ENCODE measurements at places on chromosomes 11 and 22.

DNA sequence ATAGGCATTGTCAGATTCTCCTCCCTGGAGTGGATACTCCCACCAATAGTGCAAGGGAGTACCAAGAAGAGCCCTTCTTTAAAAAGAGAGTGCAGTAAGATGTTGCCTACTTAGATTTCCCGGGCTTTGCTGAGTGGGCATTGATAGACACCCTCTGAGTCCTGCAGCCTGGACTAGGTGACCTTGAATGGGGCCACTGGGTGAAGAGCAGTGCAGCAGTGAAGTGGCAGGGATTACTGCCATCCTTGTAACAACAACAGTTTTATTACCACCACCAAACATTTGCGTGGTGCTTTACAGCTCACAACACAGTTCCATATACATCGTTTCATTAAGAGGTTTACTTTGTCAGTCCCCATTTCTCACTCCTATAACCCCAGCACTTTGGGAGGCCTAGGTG, 59.4 kb downstream of the MICAL2 start:
- no peak for DNase-seq

DNA sequence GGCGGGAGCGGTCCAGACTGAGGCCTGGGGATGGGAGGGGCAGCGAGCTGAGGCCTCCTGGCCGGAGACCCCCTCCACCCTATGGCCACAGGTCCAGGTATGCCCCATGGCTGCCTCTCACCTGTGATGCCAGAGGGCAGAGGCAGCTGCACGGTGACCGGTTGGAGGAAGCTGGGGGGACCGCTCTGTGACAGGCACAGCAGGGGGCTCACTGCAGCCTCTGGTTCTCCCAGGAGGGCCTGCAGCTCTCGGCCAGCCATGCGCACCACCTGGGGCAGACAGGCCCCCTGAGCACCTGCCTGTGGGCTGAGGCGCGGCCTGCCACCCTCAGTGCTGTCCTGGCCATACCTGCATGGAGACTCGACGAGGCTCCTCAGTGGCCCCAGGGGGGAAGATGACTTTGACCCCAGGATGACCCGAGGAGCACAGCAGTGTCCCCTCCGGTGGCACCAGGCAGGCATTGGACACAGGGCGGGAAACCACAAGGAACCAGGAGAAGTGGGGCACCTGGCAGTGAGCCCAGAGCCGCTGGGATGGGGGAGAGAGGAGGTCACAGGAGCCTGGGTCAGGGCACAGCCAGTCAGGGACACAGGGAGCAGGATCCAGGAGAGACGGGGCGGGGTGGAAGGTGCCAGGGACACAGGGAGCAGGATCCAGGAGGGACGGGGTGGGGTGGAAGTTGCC, 3.2 kb upstream of the SLC25A22 start:
- DNase-seq, result no peak

- DNase-seq, result no peak
Measured at GRCh38 chr22:20354238-20354975, 34.5 kb upstream of the DGCR6L start.

DNA sequence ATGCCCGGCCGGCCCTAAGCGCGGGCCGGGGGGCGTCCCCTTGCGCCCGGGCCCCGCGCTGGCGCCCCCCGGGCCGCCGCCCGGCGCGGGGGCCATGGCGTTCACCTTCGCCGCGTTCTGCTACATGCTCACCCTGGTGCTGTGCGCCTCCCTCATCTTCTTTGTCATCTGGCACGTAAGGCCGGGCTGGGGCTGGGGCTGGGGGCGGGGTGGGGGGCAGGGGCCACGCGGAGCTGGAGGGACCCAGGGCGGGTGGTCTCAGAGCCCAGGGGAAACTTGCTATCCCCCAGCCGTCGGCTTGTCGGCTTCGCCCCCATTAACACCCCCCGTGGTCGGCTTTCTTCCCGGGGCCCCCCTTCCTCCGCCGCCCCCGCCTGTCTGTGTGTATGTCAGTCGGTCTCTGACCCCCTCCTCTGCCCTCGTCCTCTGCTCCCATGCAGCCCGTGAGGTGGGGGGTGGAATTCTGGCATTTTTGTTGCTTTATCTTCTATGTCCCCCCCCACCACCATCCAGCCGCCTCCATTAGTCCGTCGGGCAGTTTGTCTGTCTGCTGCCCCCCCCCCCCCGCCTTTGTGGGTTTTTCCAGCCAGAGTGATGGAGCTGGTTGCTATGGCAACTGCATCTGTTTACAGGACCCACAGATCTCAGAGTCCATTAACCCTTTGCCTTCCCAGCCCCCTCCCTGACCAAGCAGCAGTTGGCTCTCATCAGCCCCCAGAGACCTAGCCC, 552 bp downstream of the CNIH2 start:
- DNase-seq, result no peak

GRCh38 chr22:28187612-28188011, 268.6 kb upstream of the PITPNB start:
- DNase-seq, result no peak

DNA sequence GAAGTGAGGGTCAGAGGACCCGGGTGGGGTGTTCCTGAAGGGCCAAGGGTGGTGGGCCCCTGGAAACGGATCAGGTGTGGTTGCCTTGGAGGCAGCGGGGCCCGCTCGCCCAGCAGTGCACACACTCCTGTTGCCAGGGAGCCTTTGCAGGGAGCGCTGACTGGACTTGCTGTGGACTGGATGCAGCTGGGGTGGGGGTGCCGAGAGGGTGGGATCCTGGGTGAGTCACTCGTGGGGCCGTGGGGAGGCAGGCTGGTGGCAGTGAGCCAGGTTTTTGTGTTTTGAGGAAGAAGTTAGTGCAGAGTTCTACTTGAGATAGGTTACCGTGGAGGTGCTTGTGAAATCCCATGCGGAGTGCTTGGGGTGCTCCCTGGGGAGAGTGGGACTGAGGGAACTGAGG, 1.3 kb downstream of the MRPL23 start:
- DNase-seq, result no peak

DNA sequence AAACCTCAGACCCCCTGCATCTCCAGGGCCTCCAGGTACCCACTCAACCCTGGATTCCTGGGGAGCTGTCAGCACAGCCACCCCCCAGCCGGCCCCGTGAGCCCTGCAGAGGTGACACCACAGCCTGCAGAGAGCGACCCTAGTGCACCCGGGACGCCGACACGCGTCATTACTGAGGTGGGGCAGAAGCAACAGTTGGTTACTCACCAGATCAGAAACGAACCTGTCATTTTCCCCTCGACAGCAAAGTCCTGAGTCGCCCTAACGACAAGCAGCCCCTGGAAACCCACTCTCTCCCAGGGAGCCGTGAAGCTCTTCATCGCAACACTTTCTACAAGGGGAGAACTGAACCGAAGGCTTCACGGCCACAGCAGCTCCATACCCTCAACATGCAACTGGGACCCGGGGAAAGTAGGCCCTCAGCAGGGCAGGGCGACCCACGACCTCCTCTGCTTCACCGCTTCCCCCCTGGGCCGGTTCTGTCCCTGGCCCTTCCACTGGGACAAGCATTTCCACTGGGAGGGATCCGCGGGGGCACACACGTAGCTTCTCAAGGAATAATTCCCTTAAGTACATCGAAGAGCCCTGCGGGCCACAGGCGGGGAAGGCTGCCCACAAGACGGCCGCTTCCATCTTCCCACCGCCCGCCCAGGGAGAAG, 1.6 kb downstream of the BRD1 start:
- DNase-seq, result no peak

GRCh38 chr11:35621620-35622019, 3.4 kb downstream of the FJX1 start:
- no peak for DNase-seq

DNA sequence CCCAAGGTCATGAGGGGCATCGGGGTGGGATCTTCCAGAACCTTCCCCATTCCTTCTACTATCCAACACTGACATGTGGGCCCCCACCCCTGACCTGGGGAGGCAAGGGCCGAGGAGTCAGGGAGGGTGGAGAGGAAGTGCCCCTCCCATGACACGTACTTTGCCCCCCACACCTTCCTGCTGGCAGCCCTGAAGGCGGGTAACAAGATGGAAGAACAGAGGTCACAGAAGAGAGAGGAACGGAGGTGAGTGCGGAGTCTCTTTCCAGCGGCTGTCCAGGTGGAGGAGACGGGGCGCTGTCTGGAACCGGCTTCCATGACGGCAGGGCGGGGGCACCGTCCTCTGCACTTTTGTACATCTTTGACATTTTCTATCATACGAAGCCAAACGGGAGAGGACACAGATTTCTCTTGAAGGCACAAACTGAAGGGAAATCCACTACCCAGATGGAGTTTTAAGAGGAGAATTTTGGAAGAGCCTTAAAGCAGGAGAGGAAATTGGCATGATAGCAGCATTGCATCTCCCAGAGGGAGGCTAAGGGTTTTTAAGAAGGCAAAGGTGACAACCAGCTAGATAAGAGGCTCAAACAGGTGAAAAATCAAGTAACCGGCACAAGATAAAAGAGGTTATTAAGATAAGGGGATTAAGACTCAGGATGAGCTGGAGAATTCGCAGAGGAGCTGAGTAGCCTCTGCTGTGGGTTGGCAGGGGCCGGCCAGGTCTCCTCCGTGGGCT, 16.7 kb downstream of the OSBPL5 start:
- DNase-seq, result no peak

- DNase-seq, result no peak
Measured at GRCh38 chr22:25482868-25483639, 81.4 kb upstream of the GRK3 start.

- peak; percentile 5 for DNase-seq
Measured at GRCh38 chr11:115170133-115170815, 333.9 kb downstream of the CADM1 start.

- DNase-seq, result no peak
Measured at GRCh38 chr11:128552783-128553661, 34.3 kb downstream of the ETS1 start.

DNA sequence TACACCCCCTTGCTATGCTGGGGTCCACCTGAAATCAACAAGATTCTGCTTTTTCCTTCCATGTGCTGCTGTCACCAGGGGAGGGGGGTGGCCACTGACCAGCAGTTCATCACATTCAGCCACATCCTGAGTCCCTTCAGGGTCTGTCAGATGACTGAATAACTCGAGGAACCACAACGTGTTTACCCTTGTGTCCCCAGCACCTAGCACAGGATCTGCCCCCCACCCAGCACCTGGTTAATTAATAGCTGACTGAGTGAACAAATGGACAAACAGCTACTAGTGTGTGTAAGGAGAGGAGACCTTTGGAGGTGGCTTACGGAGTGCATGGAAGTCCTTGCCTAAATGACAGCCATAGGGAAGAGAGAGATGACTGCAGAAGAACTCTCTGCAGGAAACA, 119.5 kb upstream of the NCAM1 start:
- DNase-seq, result no peak

- DNase-seq, result no peak
Measured at GRCh38 chr22:43266076-43266475, 77.1 kb downstream of the SCUBE1 start.

GRCh38 chr11:7057641-7058040, 31.2 kb upstream of the RBMXL2 start:
- no peak for DNase-seq

DNA sequence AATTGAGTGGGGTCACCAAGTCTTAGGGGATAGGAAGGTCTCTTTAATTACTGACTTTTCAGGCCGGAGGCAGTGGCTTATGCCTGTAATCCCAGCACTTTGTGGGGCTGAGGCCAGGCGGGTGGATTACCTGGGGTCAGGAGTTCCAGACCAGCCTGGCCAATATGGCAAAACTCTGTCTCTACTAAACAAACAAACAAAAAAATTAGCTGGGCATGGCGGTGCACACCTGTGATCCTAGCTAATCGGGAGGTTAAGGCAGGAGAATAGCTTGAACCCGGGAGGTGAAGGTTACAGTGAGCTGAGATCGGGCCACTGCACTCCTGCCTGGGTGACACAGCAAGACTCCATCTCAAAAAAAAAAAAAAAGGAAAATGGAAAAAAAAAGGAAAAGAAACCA, 1.8 kb upstream of the FANCF start:
- no peak for DNase-seq

DNA sequence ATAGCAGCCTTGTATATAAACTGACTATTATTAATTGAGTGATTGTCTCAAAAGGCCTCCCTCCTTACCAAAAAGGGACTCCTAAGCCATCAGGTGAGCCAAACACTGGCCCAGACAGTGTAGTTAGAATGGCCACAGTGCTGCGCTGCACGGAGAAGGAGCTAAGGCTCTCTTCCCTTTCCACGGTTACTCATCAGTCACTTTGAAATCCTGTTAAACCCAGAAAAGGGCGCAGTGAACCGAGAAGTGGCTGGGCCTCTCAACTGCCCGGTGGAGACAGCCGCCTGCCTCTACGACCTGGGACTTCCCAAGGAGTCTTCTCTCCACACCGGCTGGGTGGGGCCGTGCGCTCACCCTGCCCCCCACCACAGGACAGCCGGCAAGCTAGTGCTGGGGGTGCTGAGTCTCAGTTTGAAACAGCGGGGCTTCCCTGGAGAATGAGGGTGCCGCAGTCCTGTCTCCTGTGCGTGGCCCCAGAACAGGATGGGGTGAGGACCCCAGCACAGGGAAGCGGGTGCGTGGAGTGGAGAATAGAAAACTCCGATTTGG, 1.3 kb downstream of the MYH9 start:
- no peak for DNase-seq

DNA sequence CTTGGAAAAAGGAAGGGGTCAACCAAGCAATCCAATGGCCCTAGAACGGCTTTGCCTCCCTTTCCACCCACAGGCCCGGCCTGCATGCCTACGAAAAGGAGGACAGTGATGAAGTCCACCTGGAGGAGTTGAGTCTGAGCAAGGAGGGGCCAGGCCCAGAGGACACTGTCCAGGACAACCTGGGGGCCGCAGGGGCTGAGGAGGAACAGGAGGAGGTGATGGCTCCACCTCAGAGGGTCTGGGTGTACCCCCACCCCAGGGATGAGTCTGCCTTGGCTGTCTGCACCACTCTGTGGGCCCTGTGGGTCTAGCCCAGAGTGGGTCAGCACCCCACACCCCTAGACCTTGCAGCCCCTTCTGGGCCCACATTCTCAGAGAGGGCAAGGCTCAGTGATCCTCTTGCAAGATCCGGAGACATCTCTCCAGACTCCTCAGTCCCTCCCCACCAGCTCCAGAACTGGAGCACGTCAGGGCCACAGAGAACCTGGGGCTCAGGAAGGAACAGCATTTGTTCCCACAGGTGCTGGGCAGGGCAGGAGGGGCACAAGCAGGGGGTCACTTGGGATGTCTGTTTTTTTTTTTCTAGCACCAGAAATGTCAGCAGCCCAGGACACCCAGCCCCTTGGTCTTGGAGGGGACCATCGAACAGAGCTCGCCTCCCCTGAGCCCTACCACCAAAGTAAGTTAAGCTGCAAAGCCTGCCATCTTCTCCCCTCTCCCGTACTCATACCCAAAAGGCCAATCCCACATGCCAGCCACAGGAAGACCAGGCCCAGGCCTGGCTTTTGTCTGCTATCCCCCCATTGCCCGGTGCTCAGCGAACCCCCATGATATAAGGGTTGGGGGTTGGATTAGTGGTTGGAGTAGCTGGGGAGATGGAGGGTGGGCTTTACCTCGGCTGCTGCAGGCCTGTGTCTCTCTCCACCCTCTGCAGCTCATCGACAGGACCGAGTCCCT, 8.1 kb downstream of the PRR33 start:
- no peak for DNase-seq

- no peak for DNase-seq
Measured at GRCh38 chr11:27551127-27551526, 44.6 kb upstream of the LIN7C start.

GRCh38 chr11:6943131-6943530, 16.9 kb downstream of the ZNF215 start:
- DNase-seq, result peak; percentile 8

GRCh38 chr11:34335801-34336200, 22.0 kb downstream of the ABTB2 start:
- no peak for DNase-seq

GRCh38 chr11:129733384-129733783, 82.3 kb upstream of the TMEM45B start:
- DNase-seq, result no peak
